ENCODE measurements at places on chromosomes 6 and 20. TPM values are rescaled to one million over a fixed set of nuclear protein-coding genes. Genes with fewer than 3 reads are reported as not detected.

The FKBP5 gene
- total RNA-seq = 40.3 TPM

- no peak for DNase-seq
Observed at GRCh38 chr6:32562940-32563339, 26.7 kb downstream of the HLA-DRB1 start.

DNA sequence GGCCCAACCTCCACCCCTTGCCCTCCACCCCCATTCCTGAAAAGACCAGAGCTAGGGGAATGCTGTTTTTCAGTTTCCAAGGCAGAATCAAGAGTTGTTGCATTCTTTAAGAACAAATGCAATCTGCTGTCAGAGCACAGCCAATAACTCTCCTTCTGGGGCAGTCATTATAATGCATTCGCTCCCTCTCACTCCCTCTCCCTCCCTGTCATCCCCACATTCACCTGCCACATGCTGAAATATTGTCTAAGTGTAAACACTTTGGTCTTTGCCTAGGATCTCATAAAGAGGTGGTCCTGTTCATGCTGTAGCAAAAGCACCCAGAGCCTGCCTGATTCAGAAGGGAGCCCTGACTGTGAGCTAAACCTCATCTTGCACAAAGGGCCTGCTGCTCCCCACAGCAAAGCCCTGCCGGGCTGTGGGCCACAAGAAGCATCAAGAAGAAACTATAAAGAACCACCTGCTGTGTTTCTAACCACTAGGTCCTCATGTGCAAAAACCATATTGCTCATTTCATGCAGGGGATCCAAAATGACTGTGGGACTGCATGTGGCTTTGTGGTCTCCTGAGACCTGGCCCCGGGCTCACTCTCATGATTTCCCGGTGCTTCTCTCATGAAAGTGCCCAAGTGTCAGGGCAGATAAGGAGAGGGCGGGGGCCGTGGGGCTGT is 85.6 kb downstream of the GPR6 start:
- DNase-seq = no peak

- DNase-seq = no peak
Observed at GRCh38 chr20:62059920-62060630, 5.6 kb downstream of the TAF4 start.

DNA sequence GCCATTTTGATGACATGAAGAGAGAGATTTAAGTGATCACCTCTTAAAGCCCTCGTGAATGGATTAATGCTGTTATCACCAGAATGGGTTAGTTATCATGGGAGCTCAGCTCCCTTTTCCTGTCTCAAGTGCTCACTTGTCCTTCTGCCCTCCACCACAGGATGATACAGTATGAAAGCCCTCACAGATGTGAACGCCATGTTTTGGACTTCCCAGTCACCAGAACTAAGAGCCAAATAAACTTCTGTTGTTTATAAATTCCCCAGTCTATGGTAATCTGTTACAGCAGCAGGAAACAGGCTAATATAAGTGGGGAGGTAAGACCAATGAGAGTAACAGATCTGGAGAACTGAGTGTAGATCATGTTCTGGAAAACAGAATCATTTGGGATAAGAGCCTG is 493.2 kb downstream of the CDKAL1 start:
- no peak for DNase-seq

Data from dermis microvascular lymphatic vessel endothelial cell (primary cell).